ENCODE measurements at places on chromosomes 4 and X.

- DNase-seq: peak; percentile 26
These were observed 4.1 kb downstream of the DCK start for GRCh38 chr4:70997546-70997945.

GRCh38 chrX:40095583-40096394 is 2.0 kb downstream of the BCOR start:
- peak; percentile 74 for DNase-seq

DNA sequence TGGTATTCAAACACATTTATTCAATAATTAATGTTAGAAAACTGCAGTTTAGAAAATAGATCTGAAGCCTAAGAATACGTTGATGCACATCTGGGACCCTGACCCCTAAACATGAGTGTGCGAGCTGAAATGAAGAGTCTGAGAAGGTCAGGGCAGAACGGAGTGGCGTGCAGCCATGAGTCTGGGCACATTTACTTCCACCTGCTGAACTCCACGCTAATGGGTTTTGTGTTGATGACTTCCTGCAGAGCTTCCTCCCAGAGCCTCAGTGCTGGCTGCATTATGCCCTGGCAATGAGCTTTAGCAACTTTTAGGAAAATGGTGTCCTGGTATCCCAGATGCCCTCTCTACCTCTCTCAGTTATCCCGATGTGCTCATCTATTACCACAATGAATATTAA is 53.1 kb downstream of the FAM114A1 start:
- DNase-seq: no peak

GRCh38 chr4:89598602-89599001 is 238.4 kb downstream of the SNCA start:
- peak; percentile 16 for DNase-seq

DNA sequence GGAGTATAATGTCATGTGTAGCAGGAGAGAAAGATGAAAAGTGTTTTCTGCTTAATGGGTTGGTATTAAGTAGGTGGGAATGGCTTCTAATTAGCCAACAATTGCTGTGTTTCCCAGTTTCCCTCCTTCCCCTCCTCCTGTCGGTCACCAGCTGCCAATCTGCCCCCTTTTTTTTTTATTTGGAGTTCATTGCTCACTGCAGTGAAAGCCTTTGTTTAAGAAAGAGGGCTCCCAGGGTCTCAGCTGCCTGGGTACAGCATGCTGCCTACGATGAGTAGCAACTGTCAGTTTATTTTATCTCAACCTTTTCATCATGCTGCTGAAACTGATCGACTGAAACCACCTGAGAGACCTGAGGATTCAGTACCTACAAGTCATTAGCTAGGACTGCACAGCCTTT is 149.0 kb downstream of the POU4F2 start:
- DNase-seq: no peak

- DNase-seq: peak; percentile 21
These were observed 77.1 kb downstream of the TBCK start for GRCh38 chr4:106238820-106239420.

- no peak for DNase-seq
These were observed 1353.4 kb downstream of the PCDH7 start for GRCh38 chr4:32073542-32073941.

DNA sequence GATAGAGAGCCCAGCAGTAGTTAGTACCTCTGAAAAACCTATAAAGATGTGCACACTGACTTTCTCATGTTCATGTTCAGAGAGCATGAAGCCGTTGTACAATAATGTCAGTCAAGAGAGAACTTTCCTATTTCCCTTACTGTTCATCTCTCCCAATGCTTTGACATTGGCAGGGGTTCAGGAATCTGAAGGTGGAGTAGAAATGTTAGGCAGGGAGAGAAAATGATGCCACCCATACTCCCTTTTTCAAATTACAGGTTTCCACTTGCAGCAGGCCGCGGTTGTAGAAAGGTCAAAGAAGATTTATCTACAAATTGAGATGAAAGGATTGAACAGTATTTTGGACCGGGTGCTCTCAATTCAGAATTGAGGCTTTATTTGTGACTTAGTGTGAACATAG is 84.3 kb downstream of the DCAF8L2 start:
- DNase-seq: no peak

DNA sequence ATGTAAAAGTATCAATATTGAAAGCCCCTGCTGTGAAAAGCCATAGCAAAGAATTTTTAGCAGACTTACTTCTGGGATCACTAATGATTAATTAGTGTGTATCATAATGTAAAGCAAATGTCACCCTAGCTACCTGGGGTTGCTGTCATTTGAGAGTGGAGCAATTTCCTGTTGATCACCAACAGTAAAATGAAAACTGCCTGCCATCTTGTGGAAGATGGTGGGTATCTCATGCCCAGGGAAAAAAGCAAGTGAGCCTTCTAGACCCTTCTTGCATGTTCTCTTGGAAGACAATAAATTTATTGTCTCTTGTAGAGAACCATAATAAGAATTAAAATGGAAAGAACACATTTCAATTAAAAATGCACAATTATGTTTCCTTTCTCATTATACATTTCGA is 360.2 kb downstream of the ZIC3 start:
- DNase-seq: peak; percentile 2

DNA sequence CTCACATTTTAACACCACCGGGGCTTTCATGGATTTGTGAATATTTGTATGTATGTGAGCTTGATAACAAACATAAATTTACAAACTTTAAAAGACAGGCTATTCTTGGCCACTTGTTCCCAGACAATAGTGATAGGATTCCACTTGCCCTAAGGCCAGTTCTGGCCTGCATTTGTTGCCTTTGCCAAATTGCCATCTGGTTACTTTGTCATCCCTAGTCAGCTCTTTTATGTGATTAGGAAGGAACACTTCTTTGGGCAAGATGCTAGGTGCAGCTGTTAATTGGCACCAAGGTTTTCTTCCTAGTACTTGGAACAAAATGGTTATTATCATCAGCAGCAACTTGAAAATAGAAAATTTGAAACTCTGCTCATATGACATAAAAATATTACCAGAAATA is 63.3 kb downstream of the CCSER1 start:
- no peak for DNase-seq

DNA sequence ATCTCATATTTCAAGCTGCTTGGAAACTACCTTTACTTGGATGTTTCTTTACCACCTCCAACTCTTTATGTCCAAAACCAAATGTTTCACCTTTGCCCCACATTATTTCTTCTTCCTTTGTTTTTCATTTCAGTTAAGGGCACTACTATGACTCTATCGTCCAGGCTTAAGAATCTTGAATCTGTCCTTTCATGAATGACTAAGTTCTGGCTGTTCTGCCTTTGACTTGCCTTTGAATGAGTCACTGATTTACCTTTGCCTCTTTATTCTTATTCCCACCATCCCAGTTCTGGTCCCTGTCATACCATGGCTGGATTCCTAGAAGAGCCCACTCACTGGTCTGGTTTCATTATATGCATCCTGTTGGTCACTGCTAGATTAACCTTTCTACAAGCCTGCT is 30.6 kb upstream of the PLAC1 start:
- no peak for DNase-seq

DNA sequence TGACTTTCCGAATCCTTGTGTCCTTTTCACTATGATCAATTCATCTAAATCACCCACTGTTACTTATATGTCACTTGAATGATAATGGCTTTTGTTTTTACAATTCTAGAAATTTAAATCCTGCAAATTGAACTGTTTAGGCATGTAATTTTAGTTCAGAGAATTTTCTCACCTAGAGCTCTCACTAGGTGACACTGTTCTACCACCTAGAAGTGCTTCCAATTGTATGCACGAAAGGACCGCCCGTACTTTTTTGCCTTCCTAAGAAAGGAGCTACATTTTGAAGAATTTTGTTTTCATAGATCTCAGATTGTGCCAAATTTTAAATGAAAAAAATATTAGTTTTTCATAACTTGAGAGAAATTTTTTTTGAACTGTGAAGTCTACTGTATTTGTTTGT is 481.6 kb upstream of the FSTL5 start:
- no peak for DNase-seq

GRCh38 chr4:2295500-2295899 is 33.6 kb upstream of the MXD4 start:
- DNase-seq: no peak

GRCh38 chr4:183430994-183431347 is 13.5 kb upstream of the CDKN2AIP start:
- no peak for DNase-seq

- DNase-seq: no peak
These were observed 14.9 kb upstream of the DHX15 start for GRCh38 chr4:24599275-24599674.

GRCh38 chr4:120921456-120922380 is 808 bp downstream of the PRDM5 start:
- DNase-seq: peak; percentile 27

- no peak for DNase-seq
These were observed 13.1 kb upstream of the IDS start for GRCh38 chrX:149518236-149518635.

DNA sequence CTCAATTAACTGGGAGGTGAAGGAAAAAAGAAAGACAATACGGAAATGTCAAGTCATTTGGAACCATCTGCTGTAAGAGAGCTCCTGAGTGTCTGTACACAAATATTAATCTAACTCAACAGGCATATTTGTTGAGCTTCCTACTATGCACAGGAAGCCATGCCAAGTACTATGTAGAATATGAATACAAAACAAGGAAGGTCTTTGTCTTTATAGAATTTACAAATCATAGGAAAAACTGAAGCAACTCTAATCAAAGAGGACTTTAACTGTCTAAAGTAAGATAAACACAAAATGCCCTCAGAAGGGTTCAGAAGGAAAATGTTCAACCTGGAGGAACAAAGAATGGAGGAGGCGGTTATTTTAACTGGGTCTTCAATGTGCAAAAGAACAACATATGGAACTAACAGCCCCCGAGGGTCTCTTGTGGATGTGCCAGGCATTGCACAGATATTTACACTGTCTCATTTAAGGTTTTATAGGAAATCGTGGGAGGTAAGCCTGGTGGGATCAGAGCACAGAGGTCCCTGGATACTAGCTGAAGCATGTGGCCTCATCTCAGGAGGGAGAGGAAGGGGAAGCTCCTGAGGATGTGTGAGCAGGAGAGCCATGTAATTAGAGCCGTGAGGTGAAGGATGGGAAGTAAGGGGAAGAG is 5.8 kb downstream of the FAM114A1 start:
- peak; percentile 53 for DNase-seq

GRCh38 chr4:47598320-47598719 is 113.2 kb downstream of the ATP10D start:
- no peak for DNase-seq

DNA sequence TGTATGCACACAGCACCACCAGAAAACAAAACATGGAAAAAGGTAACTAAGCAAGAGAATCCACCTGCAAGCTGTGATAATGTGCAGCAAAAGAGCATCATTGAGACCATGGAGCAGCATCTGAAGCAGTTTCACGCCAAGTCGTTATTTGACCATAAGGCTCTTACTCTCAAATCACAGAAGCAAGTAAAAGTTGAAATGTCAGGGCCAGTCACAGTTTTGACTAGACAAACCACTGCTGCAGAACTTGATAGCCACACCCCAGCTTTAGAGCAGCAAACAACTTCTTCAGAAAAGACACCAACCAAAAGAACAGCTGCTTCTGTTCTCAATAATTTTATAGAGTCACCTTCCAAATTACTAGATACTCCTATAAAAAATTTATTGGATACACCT is 90.2 kb downstream of the TET2 start:
- DNase-seq: no peak

DNA sequence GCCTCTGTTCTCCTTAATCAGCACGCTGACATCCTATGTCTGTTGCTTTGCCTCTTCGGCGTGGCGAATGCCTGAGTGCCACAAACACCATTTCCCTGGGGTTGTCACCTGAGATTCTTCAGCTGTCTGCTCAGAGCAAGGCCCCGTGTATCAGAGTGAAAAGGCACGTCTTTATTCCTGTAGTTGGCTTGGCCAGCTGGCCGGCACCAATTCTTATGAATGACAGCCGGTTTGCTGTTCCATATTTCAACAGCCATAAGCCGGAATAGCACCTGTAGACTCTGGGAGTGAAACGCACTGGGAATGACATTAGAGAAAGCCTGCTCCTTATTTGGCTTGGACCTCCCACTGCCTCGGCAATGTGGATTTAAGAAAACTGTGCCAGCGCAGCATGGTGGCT is 89.3 kb downstream of the MGST2 start:
- DNase-seq: no peak

GRCh38 chrX:15465347-15465746 is 27.8 kb downstream of the PIR start:
- no peak for DNase-seq

- no peak for DNase-seq
These were observed 70.3 kb downstream of the DDX60 start for GRCh38 chr4:168248176-168248710.

- peak; percentile 53 for DNase-seq
These were observed 211.5 kb downstream of the PDGFRA start for GRCh38 chr4:54440394-54441136.

DNA sequence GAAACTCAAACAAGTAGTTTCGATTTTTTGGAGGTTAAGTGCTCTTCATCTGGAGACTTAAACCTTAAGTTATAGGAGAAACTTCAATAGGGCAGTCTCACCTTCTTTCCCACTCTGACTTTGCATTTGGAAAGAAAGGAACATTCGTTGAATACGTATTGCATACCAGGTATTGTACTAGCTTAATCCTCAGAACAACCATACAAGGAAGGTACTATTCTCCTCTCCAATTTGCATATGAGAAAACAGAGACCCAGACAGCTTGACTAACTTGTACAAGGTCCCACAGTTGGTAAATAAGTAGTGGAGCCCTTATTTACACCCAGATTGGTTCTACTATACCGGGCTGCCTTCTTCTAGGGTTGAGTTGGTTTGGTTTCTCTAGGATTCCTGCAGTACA is 32.6 kb downstream of the AMOT start:
- DNase-seq: no peak

DNA sequence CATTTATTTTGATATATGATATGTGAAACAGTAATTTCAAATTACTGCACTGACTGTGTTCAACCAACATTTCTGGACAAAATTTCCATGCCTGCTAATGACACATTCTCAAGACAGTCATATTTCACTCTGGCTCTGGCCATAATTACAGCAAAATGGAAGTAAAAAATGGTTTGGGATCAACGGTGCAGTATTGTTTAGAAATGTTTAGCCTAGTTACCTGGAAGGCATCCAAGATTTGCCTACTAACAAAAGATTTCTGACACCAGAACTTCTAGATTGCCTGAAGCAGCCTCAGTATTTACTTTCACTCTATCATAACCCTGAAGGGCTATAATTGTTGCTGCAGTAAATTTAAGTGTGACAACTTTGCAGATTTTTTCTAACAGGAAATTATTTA is 416.3 kb downstream of the PCDH10 start:
- no peak for DNase-seq

DNA sequence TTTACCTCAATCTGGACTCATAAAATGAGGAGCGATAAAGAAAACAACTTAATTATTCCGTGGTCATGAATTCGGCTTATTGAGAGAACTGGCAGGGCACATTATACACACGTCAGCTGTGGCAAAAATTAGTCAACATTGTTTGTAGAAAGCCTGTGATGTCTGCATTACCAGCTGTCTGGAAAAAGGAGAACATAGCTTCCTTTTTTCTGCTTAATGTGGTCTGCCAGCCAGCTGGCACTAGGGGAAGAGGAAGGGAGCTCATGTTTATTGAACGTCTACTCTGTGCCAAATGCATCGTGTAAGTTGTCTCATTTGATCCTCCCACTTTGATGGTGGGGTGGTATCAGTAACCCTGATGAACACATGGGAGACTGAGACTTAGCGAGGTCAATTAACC is 367.6 kb downstream of the ARHGAP24 start:
- DNase-seq: peak; percentile 88
